Stomach (tissue), 19 donors: ENCODE measurements at places on chromosomes 3 and 15. TPM values are rescaled to one million over a fixed set of nuclear protein-coding genes. Genes with fewer than 3 reads are reported as not detected.

FEZF2 gene
- not detected for total RNA-seq

WDR93 gene
- total RNA-seq, result not detected

MAP6D1 gene
- not detected for total RNA-seq

NANOGP8 gene
- not detected for total RNA-seq

SERPINI2 gene
- total RNA-seq, result not detected

MAPK6 gene
- 159 TPM for total RNA-seq

GOLGA6D gene
- total RNA-seq, result not detected

CAND2 gene
- 4.0 TPM for total RNA-seq

SYNPR gene
- total RNA-seq, result not detected

LRRN1 gene
- total RNA-seq, result 9.3 TPM

DNA sequence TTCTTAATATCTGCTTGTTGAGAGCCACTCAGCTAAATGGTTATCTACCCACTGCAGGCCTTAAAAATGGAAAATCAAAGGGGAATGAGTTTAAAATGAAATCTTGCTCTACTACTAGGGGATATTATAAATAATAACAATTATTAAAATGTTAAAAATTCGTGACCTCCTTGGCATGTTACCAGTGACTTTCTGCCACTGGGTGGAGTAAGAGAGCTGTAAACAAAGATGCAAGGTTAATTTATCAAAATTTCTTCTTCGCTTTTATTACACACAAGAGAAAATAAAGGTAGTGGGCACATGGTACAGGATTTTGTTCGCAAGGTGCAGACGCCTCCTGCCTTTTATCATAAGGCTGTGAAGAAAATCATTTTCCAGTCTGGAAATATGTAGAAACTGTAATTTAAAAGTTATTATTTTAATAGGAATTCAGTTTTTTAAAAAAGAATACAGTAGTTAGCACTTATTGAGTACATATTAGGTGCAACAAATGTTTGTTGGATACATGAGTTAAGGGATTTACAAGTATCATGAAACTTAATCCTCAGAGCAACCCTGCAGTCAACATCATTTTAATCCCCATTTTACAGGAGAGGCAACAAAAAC, 272.6 kb downstream of the SUCLG2 start:
- H3K4me1 ChIP-seq, result peaks cover 12% of the 10 kb centered on the region
- no peak for DNase-seq
- peaks cover 9% of the 10 kb centered on the region for H3K36me3 ChIP-seq
- H3K27ac ChIP-seq, result no peak overlapping the region
- H3K4me3 ChIP-seq, result no peak overlapping the region

DNA sequence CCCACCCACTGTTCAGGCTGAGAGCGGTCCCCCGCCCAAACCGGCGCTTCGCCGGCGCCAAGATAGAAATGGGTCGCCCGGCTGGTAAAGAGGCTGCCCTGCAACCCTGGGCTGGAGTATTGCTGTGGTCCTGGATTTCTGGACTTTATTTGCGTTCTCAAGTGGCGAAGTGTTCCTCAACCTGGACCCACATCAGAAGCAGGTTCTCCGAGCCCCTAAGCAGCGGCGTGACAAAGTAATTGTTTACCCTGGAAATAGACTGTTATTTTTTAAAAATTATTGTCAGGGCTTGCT, 481 bp upstream of the DYNC1LI1 start:
- H3K36me3 ChIP-seq, result peaks cover 4% of the 10 kb centered on the region
- DNase-seq, result no peak
- H3K27ac ChIP-seq, result peak overlapping the region; percentile 99
- H3K27me3 ChIP-seq, result no peaks in the 10 kb centered on the region

DNA sequence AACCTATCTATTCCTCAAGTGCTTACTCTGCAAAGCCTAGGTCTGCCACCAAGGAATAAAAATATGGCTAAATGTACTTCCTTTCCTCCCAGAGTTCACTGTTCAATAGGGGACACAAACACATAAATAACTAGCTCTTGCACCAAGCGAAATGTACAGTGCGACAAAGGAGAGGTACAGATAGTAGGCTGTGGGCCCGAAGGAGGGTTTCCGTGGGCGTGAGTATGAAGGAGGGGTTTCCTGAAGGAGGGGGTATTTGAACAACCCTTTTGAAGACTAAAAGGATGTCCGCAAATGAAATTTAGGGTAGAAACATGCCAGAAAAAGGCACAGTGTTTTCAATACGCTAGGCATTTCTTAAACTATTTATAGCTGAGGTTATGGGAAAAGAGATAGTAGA, 207.9 kb downstream of the LPP start:
- peaks cover 74% of the 10 kb centered on the region for H3K4me1 ChIP-seq
- no peaks in the 10 kb centered on the region for H3K36me3 ChIP-seq
- no peak overlapping the region for H3K27ac ChIP-seq
- H3K27me3 ChIP-seq, result no peaks in the 10 kb centered on the region

GRCh38 chr15:72592676-72593075, 61.8 kb upstream of the GOLGA6B start:
- no peak overlapping the region for H3K4me3 ChIP-seq
- H3K36me3 ChIP-seq, result no peaks in the 10 kb centered on the region
- no peaks in the 10 kb centered on the region for H3K27me3 ChIP-seq
- peaks cover 6% of the 10 kb centered on the region for H3K4me1 ChIP-seq
- no peak for DNase-seq

DNA sequence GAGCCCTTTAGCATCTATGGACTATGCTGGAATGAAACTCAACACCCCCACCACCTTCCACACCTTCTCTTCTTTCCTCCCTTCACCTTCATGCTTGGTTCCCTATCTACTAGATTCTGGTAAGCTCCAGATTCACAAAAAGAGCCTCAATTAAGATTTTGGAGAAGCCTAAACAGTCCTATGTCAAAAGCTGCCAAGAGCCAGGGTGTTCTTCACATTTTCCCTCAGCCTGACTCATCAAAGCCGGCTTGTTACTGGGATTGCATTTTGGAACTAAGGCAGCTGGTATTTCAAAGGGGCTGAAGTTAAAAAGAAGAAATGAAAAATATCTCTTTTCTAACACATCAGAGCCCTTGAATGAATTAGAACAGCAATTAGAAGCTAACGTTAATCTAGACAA, 247.7 kb downstream of the MYRIP start:
- no peak overlapping the region for H3K4me3 ChIP-seq
- H3K27ac ChIP-seq, result no peak overlapping the region
- H3K27me3 ChIP-seq, result no peaks in the 10 kb centered on the region
- no peak for DNase-seq
- H3K36me3 ChIP-seq, result no peaks in the 10 kb centered on the region

DNA sequence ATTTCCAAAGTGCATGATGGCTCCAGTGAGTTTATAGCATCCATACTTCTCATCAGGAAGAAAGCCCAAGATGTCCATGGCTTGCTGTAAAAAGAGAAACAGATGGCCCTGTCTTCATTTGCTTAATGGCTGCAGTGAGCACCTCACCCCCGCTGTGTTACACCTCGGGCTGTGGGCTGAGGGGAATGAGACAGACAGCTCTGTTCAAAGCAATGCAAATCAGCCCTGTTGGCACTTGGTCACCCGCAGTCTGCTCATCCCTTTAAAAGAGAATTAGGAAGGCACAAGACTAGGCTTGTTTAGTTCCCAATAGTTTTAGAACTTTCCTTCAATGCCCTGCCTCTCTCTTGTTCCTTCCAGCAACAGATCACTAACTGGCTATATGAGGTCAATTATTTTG, 25.2 kb downstream of the MYH15 start:
- no peaks in the 10 kb centered on the region for H3K4me1 ChIP-seq
- DNase-seq, result no peak
- H3K27ac ChIP-seq, result no peak overlapping the region
- H3K4me3 ChIP-seq, result no peak overlapping the region
- H3K27me3 ChIP-seq, result no peaks in the 10 kb centered on the region
- no peaks in the 10 kb centered on the region for H3K36me3 ChIP-seq

GRCh38 chr3:44045476-44046275, 196.0 kb upstream of the TOPAZ1 start:
- no peaks in the 10 kb centered on the region for H3K36me3 ChIP-seq
- DNase-seq, result peak; percentile 50
- H3K27me3 ChIP-seq, result no peaks in the 10 kb centered on the region
- no peaks in the 10 kb centered on the region for H3K4me1 ChIP-seq

- DNase-seq, result no peak
Observed at GRCh38 chr15:99605490-99605931, 39.7 kb downstream of the MEF2A start.

DNA sequence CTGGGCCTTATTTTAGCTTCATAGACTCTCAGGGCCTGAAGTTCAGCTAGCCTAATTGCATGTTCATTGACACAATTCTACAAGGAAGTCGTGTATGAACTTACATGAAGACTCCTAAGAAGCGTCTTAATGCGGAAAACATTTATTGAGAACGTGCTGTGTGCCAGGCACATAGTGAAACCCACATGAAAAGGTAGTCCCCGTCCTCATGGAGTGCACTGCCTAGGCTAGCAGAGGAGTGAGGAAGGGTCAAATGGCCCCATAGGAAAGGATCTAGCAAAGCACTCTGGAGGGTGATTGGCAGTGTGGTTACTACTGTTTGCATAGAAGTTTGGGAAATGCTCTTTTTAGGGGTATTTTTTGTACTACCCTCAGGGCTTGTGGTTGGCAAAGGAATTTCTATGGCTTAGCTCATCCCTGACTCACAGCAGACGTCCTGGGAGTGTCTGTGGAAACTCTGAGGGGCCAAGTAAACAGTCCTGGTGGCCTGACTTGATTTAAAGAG, 854 bp upstream of the NPTN start:
- H3K4me1 ChIP-seq, result peaks cover 46% of the 10 kb centered on the region
- DNase-seq, result no peak
- H3K27ac ChIP-seq, result peak overlapping the region; percentile 98
- H3K4me3 ChIP-seq, result peak overlapping the region; percentile 94
- H3K36me3 ChIP-seq, result no peaks in the 10 kb centered on the region

GRCh38 chr15:50675535-50676144, 11.0 kb downstream of the TRPM7 start:
- H3K36me3 ChIP-seq, result no peaks in the 10 kb centered on the region
- no peaks in the 10 kb centered on the region for H3K4me1 ChIP-seq
- H3K27me3 ChIP-seq, result no peaks in the 10 kb centered on the region
- H3K27ac ChIP-seq, result no peak overlapping the region

DNA sequence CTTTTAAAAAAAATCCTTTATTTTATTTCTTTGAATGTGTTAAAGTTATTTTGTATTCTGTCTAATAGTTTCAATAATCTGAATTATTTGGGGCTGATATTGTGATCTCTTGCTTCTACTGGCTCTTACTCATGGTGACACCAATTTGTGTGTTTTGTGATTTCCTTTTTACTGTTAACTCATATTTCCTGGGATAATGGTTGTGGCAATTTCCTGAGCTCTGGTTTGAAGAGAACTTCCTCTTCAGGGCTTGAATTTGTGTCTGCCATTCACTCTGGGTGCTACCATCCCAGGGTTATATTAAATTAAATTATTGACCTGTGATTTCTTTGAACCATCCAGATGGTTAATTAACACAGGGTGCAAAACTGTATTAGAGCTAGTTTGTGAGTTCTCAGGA, 60.4 kb upstream of the RNF7 start:
- no peak overlapping the region for H3K27ac ChIP-seq
- peaks cover 8% of the 10 kb centered on the region for H3K4me1 ChIP-seq

DNA sequence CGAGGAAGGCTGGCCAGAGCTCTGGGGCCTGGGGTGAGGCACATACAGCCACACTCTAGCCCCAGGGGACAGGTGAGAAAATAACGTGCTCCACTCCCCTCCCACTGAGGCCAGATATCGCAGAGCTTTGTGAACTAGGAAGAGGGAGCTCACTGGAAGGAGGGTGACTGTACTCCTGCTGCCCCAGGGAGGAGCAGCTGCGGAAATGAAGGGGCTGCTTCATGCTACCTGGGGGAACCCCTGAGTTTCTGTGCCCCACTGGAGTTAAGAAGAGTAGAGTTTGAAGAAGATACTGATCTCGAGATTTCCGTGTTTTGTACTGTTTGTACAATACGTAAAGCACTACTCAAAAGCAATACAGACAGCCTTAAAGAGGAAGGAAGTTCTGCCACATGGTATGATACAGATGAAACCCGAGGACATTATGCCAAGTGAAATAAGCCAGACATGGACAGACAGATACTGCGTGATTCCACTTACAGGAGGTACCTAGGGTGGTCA, 44.6 kb downstream of the CMTM6 start:
- peaks cover 27% of the 10 kb centered on the region for H3K36me3 ChIP-seq
- H3K27ac ChIP-seq, result peak overlapping the region; percentile 49
- peaks cover 25% of the 10 kb centered on the region for H3K4me1 ChIP-seq
- DNase-seq, result peak; percentile 44
- H3K4me3 ChIP-seq, result no peak overlapping the region

GRCh38 chr3:178275311-178275710, 260.9 kb upstream of the KCNMB2 start:
- no peaks in the 10 kb centered on the region for H3K27me3 ChIP-seq
- no peaks in the 10 kb centered on the region for H3K4me1 ChIP-seq
- DNase-seq, result no peak
- no peaks in the 10 kb centered on the region for H3K36me3 ChIP-seq
- peak overlapping the region; percentile 1 for H3K27ac ChIP-seq

- H3K4me3 ChIP-seq, result no peak overlapping the region
- no peaks in the 10 kb centered on the region for H3K27me3 ChIP-seq
- DNase-seq, result no peak
- H3K4me1 ChIP-seq, result no peaks in the 10 kb centered on the region
Observed at GRCh38 chr15:72249142-72249810, 18.3 kb upstream of the PKM start.

DNA sequence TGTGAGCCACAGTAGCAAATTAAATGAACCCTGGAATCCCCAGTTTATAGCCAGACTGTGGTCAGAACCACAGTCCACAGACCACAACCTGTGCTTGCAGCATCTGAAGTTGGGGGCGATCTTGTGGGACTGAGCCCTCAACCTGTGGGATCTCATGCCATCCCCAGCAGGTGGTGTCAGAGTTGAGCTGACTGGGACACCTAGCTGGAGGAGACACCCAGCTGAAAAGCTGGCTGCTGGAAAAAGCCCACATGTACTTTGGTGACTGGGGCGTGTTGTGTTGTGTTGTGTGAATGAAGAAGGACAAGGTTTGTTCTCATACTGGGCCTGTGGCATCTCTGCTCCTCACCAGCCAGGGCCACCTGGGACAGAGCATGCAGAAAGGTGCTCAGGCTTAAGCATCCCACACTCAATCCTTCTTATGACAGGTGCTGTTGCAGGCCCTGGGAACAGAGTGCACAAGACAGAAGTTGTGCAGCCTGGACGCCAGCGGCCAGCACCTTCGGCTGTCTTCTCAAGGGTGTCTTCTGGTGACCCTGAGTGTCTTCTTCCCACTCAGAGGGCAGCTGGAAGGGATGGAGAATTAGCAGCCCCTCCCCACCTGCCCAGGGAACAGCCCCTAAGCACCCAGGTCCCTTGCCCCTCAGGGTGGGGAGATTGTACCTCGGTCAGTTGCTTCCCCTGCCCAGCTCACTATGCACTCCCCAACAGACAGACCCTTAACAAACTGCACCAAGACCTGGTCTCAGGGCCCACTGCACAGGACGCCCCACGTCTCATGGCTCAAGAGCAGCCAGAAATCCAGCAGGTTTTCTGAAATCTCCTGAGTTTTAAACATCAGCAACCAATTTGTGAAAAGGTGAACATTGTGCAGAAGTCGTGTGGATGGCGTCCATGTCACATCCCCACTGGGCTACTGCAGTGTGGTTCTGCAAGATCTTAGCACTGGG, 2.2 kb upstream of the UROC1 start:
- H3K4me3 ChIP-seq, result no peak overlapping the region
- no peak for DNase-seq
- H3K36me3 ChIP-seq, result no peaks in the 10 kb centered on the region
- H3K27ac ChIP-seq, result no peak overlapping the region
- H3K4me1 ChIP-seq, result peaks cover 12% of the 10 kb centered on the region

GRCh38 chr3:172918165-172918564, 167.6 kb downstream of the ECT2 start:
- no peaks in the 10 kb centered on the region for H3K36me3 ChIP-seq
- peaks cover 41% of the 10 kb centered on the region for H3K4me1 ChIP-seq
- no peaks in the 10 kb centered on the region for H3K27me3 ChIP-seq
- DNase-seq, result no peak

- H3K27me3 ChIP-seq, result no peaks in the 10 kb centered on the region
- H3K27ac ChIP-seq, result no peak overlapping the region
- no peaks in the 10 kb centered on the region for H3K36me3 ChIP-seq
- no peak for DNase-seq
Observed at GRCh38 chr3:1057436-1057835, 35.4 kb upstream of the CNTN6 start.
